ENCODE measurements at places on chromosomes 5 and 9.

- DNase-seq = no peak
Observed at GRCh38 chr5:73236541-73237128, 63.6 kb downstream of the TMEM174 start.

GRCh38 chr5:174335682-174336364 lies 290.3 kb downstream of the NSG2 start:
- no peak for DNase-seq

- no peak for DNase-seq
Observed at GRCh38 chr5:116347657-116348056, 227.0 kb downstream of the SEMA6A start.

DNA sequence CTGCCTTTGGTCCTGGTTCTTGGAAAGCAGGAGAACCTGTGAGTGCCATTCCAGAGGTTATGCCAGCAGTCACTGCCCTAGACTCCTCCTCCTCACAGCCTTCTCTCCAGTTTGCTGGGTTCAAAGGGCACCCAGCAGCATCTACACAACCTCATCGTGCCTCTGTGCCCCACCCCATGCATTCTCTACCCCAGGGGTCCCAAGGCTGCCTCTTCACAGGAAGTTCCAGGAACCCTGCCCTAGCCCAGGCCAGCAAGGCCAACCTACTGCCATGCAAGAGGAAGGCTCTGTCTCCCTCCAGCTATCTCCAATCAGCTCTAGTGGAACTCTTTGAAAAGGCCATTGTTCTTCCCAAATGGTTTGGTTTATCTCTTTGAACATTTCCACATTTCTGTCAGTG lies 21.2 kb downstream of the ENC1 start:
- DNase-seq = no peak

DNA sequence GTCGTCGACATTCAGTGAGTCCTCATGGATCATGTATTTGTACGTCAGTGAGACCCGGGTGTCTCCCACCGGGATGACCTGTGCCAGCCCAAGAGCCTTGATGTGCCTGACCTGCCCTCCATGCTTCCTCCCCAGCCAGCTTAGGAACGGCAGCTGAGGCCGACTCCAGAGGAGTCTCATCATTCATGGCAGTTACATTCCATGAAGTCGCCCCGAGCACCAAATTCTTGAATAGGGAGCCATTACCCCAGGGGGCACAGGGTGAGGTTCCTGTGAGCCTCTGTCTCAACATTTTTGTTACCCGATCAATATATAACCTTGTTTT lies 67.8 kb downstream of the ZNF354C start:
- DNase-seq = no peak

- no peak for DNase-seq
Observed at GRCh38 chr5:176789873-176790615, 20.3 kb upstream of the UNC5A start.

GRCh38 chr9:71910650-71911060 lies 338 bp downstream of the ABHD17B start:
- DNase-seq = peak; percentile 4

DNA sequence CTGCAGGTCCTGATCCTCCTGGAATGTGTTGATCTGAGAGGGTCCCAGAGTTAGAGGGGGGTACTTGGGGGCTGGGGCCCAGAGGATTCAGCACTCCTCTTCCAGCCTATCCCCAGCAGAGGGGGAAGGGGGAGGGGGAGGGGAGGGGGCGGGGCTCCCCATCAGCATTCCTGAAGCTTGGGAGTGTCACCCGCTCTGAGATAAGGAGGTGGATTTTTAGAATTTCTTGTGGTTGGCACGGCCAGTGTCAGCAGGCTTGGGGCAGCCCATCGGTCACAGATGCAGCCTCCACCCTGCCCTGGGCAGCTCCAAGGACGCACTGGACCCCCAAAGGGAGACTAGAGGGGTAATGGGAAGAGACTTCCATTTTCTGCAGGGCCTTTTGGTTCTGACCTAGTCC lies 5.3 kb downstream of the FGF18 start:
- no peak for DNase-seq

DNA sequence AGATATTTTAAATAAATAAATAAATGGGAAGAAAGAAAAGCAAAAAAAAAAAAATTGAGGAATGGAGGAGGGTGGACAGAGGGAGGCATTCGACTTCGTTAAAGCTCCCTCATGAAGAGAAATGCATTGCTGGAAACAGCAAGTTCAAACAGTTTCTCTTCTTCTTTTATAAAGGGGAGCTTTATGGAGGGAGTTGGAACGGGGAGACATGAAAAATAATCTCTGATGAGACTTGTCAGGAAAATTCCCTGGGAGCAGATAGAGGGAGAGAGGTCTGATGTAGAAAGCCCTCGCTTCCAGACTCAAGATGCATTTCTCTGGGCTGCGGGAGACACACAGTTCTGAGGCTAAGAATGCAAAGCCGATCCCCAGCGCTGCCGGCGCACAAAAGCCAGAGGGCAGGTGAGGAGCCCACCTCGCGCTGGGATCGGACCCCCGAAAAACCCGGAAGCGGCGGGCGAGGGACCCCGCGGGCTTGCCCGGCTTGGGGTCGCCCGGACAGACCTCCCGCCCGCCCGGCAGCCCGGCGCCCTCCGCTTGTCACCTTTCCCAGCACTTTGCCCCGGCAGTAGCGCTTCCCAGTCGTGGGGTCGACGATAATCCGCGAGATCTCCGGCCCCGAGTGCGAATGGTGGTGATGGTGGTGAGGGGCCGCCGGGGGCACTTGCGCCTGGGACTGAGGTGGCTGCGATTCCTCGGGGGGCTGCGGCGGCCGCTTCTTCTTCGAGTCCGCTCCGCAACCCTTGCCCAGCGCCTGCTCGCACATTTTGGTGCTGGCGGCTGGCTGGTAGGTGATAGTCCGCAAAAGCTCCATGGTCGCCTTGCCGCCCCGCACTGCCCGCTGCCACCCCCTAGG lies 512 bp downstream of the PLK2 start:
- peak; percentile 25 for DNase-seq

GRCh38 chr5:14243766-14244165 lies 100.6 kb downstream of the TRIO start:
- DNase-seq = no peak

- no peak for DNase-seq
Observed at GRCh38 chr5:131242728-131243255, 21.1 kb upstream of the CDC42SE2 start.

DNA sequence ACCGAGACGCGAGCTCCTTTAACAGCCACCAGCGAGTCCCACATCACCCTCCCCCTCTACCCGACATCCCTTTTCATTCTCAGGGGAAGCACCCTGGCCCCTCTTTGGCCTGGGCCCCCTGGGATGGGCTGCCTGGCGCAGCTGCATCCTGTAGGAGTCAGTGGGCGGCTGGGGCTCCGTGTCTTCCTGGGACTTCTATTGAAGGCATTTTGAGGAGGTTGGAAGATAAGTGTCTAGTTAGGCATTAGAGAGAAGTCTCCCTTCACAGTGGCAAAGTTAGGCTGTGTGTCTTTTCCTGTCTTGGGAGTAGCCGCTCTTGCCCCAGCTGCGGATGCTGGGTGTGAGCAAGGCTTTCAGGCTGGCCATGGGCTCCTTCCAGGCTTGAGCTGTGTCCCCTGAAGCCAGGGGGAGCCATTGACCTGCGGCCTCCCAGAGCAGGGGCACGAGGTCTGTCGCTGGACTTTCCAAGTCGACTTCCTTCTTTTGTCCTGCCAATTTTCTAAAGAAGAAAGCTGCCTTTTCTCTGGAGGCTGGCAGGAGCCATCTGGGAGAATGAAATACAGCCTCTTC lies 18.6 kb upstream of the NKD2 start:
- DNase-seq = no peak

DNA sequence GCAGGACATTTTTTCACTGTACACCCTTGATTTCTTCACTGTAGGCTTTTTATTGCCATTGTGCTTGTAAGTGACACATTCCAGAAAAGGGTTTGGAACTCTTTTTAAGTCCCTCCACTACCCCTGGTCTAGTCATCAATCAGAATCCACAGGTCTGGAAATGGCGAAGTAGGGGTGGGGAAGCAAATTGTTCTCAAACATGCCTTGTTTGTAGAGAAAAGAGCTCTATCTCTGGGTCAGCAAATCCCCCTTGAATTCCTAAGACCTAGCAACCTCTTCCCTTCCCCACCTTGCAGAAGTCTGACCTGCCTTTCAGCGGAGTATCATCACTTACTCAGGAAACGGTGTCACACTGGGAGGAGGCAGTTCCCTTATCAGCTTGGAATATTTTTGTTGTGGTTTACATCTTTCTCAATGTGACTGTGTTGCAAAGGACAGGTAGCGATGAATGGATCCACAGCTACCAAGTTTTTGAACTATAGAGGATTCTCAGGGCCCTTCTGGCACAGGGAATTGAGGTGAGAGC lies 3.2 kb downstream of the SH3RF2 start:
- DNase-seq = no peak

DNA sequence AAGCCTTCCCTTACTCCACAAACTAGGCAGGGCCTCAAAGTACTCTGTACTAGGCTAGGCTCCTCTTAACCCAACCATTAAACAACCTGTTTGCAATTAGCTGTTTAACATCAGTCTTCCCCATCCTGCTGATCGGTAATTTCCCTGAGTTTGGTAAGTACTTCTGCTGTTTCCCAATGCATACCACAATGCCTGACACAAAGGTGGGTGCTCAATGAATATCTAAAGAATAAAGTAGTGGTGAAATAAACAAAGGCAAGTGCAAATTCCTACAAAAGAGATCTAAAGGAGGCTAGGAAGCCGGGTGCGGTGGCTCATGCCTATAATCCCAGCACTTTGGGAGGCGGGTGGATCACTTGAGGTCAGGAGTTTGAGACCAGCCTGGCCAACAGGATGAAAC lies 25.0 kb downstream of the FBXW2 start:
- DNase-seq = no peak

- no peak for DNase-seq
Observed at GRCh38 chr5:143350341-143350740, 53.1 kb downstream of the NR3C1 start.

DNA sequence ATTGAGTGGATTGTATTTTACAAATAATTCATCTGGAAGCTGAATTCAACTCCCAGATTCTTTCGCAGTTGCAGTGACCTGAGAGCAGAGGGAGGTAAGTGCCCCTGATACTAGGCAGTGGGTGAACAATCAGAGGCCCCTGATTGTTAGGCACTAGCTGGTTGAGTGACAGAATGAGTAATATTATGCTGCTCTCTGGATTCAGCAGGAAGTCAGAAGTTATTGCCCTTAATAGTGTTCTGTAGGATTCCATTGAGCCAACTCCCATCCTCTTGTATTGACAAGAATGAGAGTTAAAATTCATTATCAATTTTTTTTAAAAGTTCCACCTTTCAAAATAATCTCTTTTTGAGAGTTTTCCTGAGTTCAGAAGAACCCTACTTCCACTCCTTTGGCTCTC lies 301.2 kb downstream of the DTWD2 start:
- no peak for DNase-seq

DNA sequence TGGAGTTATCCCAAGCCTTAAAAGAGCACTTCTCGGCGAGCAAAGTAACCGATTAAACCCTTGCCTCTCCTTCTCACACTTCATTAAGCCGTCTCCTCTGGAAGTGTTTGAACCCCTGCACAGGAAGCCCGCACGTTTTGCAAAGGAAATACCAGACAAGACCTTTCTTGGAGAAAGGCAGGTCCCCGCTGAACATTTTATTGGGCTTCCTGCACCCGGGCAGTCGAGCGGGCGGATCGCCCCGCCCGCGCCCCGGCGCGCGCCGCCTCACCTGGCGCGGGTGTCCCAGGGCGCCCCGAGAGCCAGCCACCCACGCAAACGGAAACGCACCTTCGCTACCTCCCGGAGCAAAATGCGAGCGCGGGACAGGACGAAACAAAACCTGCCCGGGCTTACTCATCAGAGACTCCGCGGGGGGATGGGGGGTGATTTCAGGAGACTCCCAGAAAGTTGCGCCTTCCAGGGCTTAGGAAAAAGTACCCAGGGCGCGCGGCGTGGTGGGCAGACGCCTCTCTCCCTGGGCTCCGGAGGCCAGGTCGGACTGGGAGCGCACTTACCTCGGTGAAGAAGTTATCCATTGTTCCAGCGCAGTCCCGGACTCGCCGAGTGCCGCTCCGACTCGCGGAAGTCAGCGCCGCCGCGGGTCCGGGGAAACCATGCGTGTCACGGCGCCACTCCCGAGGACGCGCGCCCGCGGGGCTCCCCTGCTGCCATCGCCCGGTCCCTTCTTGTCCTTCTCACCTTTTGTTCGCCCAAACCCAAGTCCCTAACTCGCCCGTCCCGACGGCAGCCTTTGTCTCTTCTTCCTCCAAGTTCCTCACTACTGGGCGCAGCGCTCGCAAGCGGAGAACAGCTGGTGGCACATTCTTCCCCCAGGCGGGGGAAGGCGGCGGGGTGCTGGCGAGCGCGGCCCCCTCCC lies 598 bp downstream of the MYO10 start:
- DNase-seq = peak; percentile 21

DNA sequence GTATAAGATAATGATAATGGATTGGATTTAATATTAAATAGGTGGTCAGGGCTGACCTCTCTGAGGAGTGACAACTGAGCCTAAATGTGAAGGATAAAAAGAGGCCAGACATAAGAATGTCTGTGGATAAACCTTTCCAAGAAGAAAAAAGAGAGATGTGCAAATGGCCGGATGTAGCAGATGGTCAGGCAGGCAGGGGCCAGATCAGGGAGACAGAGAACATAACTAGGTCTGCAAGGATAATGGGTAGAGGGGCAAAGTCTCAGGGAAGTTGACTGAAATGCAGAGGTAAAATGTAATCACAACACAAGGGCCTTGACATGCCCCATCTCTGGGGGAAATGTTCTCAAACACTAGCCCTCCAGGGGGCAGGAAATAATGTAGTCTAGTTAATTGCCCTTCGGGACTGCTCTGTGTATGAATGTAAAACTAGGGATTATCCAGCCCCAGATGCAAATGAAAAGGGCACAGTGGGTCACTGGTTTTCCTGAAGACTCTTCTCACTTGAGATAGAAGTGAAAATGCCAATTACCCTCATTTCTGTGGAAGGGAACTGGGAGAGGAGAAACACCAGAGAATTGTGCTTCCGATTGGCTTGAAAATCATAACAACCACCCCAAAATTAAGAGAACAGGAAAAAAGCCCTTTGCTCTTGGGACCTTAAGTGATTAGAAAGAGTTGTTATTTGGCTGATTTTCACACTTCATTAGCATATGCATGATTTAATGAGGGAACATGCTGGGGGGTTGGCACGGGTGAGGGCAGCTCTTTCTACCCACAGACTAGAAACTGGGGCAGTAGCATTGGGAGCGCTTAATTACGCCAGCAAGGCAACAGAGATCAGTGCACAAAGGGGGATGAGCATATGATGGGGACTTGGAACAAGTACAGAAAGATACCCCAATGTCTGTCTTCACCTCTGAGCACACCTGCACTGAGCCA lies 88.6 kb downstream of the PPP2R2B start:
- no peak for DNase-seq

Data from tibial nerve (tissue), 4 donors.